GM10248 (cell line): ENCODE measurements at places on chromosomes 3 and 15.

DNA sequence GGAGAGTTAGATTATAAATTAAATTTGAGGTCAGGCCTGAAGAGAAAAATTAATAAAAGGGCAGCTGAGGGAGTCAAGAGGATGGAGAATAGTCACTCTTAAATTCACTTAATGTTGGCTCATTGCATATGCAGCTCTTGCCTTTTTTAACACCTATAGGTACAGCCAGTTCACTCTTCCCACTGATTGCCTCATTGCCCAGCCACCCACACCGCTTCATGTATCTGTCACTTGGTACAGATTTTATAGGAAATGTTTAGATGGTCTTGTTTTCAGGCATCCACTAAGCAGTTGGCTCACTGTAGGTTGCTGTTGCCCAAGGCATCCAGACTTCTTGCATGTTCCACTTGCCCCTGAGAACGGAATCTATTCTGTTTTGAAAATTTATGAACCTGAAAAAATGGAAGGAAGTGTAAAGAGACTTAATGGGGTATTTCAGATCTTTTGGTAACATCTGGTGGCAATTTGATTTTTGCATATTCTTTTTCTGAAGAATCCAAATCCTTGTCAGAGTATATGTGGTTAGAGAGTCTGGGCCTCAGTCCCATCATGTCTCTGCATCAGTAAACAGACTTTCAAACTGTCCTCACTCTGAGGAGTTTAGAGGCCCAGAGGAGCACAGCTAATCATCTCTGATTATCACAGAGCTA is 151.9 kb downstream of the RBPMS2 start:
- DNase-seq, result no peak

GRCh38 chr15:99176757-99177156 is 71.9 kb downstream of the SYNM start:
- DNase-seq, result no peak

DNA sequence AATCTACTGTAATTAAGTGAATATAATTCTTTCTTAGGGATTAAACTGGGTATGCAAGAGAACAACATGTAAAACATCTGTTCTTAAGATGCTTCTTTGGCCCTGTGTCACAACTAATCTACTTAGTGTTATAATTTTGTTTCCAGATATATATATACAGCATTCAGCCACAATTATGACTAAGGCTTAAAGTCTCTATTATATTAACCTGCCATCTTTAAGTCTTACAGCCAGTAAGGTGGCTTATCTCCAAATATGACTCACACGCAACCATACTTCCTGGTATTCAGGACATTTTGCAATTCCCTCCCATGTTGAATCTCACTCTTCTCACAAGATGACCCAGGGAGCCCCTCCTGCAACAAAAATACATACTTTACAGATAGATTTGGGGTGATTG is 6.6 kb upstream of the KBTBD8 start:
- no peak for DNase-seq

- no peak for DNase-seq
Measured at GRCh38 chr3:64995857-64996551, 308.2 kb upstream of the ADAMTS9 start.

DNA sequence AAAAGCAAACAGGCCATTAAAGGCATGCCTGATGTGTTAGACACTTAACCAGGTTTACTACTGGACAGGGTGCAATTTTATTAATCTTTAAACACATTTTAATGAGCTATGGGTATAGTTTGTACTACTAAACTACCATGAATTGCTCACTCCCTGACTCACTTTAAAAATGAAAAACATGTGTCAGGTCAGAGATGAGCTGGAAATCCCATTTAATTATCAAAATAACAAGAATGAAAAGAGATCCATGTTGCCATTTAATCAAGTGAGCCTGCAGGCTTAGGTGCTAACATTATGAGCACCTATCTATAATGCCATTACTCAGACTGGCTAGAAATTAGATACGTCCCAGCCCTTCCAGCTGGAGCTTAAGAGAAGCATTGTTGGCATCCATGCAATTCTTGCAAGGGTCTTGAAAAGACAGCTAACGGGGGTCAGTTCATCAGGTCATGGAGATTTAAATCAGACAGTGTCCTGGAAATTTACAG is 224.4 kb downstream of the THRB start:
- no peak for DNase-seq

DNA sequence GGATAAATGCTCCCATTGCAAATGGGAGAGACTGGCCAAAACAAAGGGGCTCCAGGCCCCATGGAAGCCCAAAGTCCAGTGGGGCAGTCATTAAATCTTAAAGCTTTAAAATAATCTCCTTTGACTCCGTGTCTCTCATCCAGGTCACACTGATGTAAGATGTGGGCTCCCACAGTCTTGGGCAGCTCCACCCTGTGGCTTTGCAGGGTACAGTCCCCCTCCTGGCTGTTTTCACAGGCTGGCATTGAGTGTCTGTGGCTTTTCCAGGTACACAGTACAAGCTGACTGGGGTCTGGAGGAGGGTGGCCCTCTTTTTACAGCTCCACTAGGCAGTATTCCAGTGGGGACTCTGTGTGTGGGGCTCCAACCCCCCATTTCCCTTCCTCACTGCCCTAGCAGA is 45.9 kb downstream of the NIPA2 start:
- DNase-seq, result no peak

- no peak for DNase-seq
Measured at GRCh38 chr3:33067484-33067883, 29.5 kb downstream of the GLB1 start.
